Fibroblast of skin of left quadriceps (primary cell): ENCODE measurements at places on chromosomes 3 and 15.

DNA sequence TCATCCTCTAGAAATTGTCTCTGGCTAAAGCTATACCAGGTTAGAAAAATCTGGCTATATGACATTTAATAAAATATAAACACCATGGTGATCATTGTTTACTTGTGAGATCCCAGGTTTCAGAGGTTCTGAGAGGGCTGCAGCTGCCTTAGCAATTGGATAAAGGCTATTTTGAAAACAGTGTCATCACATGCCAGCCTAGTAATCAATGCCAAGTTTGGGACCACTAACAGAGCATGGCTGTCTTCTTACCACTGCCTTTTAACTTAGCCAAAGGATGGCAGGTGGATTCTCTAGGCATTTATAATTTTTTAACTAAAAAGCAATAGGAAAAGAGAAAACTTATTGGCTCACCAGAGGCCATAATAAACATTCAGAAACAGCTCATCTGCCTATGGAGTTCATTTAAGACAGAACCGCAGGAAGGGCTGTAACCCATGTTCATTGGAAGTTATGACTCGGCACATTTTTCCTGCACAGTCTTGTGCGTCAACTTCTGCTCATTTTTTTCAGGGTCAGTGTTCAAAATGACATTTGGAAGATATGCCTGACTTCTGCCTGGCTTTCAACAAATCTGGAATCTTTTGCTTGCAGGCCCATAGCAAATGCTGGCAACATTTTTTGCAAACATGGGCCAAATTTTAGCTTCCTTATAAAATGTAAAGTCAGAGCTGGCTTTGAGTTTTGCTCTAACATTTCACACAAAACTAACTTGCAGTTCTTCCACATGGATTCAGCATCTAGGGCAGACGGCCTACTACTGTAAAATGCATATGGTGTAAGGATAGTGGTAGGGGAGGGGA lies 476.0 kb upstream of the TBL1XR1 start:
- peak; percentile 77 for DNase-seq

GRCh38 chr3:129602730-129603560 lies 3.5 kb downstream of the PLXND1 start:
- DNase-seq: peak; percentile 59

DNA sequence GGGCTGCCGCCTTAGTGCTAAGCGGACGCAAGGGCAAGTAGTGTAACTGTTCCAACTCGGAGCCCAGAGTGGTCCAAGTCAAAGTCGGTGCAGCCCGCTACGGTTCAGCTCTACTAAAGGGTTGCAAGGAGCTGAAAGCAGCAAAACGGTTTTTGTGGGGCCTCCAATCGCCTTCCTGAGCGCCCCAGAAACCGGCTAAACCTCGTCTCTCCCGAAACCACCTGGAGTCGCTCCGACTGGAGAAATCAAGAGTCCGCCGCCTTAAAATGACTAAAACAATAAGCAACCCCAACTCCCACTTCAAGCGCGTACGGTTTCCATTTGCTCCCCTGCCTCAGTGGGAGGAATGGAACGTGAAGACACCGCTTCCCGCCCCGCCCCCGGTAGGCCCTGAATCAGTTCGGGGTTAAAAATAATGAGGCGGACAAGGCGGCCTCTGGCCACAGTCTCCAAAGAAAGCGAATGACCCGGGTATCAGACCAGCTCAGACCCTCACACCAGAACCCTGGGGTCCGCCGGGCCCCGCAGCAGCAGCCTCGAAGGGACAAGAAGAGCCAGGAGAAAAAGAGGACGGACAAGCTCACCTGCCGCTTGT lies 401 bp downstream of the SEC11A start:
- no peak for DNase-seq

GRCh38 chr3:101828276-101828675 lies 21.0 kb upstream of the NFKBIZ start:
- DNase-seq: no peak

- DNase-seq: no peak
These were observed 13.4 kb downstream of the LRIG1 start for GRCh38 chr3:66487465-66487864.

GRCh38 chr15:42404461-42405235 lies 45.3 kb downstream of the CAPN3 start:
- DNase-seq: no peak

DNA sequence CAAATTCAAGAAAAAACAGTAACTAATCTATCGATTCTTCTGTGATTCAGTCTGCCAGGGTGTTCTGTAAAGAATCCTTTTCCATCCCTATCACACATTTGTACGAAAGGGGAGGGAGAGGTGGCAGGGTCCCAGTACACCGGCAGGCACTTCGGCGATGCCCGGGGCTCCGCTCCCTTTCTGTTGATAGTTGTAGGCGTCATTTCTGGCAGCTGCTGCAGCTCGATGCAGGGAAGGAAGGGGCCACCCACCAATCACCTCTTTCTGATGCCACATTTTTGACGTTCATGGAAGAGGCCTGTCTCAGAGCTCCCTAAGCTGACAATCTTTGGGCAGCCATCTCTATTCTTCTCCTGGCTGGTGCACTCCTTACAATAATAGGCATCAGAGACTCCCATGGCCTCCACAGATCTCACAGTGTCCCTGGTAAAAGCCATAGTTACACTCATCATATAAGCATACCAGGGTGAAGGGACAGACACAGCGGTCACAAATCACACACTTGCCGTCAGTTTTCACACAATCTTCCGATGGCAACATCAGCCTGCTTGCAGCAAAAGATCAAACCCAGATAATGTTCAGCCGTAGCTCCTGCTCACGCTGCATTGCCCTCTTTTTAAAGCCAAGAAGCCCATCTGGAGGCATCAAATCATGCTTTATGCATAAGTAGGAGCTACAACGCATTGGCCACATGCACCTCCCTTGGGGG lies 60.8 kb upstream of the ZBTB38 start:
- DNase-seq: no peak

GRCh38 chr3:94291686-94292085 lies 228.8 kb downstream of the NSUN3 start:
- DNase-seq: no peak

GRCh38 chr15:100602823-100603393 lies 519 bp downstream of the ASB7 start:
- no peak for DNase-seq

GRCh38 chr3:112650482-112650881 lies 9.5 kb upstream of the CCDC80 start:
- DNase-seq: no peak

DNA sequence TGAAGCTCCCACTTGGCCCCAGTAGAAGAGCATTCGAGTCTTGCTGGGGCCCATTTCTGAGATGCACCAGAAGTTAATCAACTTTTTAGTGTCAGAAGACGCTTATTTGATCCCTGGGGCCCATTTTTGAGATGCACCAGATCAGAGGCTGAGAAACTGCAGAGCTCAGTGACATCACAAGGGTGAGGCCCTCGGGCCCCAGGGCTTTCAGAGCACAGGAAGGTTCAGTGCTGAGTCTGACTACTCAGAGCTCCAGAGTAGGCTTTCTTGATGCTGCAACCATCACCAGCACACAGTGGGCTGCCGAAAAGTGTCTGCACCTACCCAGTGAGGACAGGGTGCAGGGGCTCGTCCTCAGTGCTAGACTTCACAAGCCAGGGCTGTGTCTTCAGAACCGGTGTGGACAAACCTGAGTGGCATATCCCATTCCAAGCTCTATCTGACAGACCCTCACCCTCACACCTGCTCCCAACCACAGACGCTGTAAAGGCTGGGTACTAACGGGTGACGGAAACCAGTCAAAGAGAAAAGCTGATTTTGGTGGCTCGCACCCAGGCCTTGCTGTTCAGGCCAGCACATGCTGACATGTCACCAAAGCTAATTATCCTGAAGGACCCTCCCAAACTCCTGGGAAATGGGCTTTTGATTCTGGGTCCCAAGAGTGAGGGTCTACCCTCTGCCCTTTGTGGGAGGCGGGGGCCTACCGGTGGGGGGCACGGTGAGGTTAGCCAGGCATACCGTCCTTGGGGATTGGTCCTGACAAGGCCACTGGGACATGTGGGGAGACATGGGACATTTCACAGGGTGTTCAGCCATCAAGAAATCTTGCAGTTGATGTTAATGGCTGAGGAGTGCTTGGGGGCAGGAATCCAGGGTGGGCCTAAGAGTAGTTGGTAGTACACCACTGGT lies 83.0 kb downstream of the PDCD6IP start:
- no peak for DNase-seq

DNA sequence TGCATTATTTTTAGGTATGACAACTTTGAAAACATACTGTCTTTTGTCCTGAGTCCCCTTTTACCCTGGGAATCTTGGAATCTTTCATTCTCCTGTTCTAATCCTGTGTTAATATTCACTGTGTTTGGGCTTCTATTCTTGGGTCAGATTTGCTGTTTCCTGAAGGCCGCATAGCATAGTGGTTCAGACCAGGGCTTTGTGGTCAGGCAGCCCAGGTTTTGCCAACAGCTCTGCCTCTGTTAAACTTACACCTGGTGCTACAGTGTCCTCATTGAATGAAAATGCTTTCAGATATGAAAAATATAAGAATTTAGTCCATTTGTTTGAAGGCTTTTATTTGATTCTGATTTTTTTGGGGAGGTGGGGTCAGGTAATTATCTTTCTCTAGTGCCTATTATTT lies 58.4 kb downstream of the SLC25A26 start:
- DNase-seq: no peak

GRCh38 chr3:36991147-36991546 lies 1.8 kb downstream of the EPM2AIP1 start:
- DNase-seq: no peak

- DNase-seq: no peak
These were observed 228.5 kb downstream of the CHL1 start for GRCh38 chr3:425079-425478.

DNA sequence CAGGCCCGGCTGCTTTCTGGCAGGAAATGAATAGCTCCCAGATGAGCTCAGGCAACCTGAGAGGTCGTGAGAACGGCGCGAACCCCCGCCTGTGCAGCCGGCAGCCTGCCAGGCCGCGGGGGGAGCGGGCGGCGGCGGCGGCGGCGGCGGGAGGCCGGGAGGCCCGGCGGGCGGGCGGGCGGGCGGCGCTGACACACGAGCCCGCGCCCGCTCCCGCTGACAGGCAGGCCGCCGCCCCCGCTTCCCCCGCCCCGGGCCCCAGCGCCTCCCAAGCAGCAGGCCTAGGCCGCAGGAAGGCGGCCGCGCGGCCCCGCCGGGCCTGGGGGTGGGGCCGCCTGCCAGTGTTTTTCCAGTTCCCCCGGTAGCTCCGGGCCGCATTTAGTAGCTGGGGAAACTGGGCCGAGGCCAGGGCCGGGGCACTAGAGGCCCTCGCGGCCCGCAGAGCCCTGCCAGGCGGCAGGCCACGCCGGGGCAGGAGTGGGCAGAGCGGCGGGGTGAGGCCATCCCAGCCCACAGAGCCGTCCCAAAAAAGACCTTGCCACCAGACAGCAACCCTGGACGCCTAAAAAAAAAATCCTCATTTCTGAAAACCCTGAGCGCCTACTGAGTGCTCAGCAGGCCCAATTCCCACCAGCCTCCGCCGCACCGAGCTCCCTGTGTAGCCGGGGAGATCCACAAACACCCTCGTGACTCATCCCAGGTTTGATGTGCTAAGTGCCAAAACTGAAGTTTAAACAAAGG lies 5.6 kb downstream of the HES1 start:
- peak; percentile 87 for DNase-seq

DNA sequence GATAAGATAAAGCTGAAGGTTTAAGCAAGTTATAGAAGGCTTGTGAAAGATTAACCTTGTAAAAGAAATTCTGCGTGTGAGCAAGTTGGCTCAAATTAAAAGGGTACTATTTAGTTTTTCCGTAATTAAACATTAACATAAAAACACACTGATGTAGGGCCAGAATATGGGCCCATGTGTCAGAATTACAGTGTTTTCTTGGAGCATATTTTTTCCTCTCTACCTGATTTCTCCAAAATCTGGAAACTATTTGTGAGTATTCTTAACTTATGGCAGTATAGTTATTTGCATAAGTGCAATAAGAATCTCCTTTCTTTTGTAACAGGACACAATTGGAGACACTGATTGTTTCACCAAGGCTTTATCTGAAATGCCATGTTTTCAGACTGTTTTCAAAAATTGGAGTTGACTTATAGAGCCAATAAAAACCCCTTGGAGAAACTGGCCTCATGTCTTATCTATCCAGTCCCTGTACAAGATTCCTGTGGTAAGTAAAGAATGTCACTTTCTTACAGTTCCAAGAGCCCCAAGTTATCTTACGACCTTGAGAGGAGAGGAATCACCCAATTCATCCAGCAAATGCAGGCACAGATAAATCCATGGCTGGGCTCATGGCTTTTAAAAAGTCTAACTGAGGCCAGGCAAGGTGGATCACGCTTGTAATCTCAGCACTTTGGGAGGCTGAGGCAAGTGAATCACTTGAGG lies 47.8 kb upstream of the P2RY1 start:
- no peak for DNase-seq

DNA sequence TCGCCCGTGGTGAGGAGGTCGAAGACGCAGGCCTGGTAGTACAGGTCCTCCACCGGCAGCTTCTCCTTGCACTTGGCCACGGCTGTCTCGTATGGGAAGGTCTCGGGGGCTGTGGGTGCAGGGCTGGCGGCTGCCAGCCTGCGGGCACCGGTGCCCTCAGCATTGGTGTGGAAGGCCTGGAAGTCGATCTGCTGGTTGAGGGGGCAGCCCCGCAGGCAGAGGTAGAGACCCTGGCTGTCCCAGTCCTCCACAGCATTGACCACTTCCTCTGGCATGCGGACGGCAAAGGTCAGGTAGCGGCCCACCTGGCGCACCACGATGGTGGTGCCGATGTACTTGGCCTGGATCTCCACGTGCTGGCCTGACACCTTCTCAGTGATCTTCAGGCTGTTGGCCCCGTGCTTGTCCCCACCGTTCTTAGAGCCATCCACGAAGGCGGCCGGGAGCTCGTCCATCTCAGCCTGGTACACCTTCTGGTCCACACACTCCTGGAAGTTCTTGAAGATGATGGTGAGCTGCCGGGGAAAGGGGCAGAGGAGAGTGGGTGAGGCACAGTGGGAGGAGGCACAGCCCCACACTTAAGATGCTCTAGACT lies 43.7 kb downstream of the RGMA start:
- DNase-seq: no peak

GRCh38 chr3:111592143-111592542 lies 3.0 kb downstream of the ZBED2 start:
- DNase-seq: no peak

DNA sequence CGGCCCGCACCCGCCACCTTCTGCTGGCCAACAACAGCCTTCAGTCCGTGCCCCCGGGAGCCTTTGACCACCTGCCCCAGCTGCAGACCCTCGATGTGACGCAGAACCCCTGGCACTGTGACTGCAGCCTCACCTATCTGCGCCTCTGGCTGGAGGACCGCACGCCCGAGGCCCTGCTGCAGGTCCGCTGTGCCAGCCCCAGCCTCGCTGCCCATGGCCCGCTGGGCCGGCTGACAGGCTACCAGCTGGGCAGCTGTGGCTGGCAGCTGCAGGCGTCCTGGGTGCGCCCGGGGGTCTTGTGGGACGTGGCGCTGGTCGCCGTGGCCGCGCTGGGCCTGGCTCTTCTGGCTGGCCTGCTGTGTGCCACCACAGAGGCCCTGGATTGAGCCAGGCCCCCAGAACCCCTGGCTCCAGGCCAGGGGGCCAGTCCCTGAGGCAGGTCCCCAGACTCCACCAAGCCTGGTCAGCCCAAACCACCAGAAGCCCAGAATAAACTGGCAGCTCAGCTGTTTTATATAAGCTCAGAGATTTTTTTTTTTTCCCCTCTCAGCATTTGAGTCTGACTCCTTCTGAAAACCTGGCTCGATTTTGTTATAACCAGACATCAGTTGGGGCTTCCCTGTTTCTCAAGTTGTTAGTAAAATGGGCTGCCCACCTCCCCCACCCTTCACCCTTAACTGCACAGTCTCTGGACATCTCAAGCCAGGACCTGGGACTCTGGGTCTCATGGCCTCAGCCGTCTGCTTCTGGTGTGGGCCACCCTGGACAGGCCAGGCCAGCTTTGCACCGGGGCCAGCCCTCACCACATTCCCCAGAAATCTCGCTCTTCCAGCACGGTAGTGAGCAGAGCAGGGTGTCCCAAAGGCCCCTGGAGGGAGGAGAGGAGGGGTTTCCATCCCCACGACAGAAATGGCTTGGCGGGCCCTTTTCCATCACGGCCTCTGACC lies 1.6 kb downstream of the GP9 start:
- DNase-seq: no peak
